ENCODE measurements at places on chromosomes 2 and 18. TPM values are rescaled to one million over a fixed set of nuclear protein-coding genes. Genes with fewer than 3 reads are reported as not detected.

The CDH20 gene
- total RNA-seq = 1.5 TPM

The SAP130 gene
- total RNA-seq = 16.4 TPM

The SP5 gene
- 2.8 TPM for total RNA-seq

The WDR43 gene
- total RNA-seq = 98.2 TPM

The SULT1C4 gene
- total RNA-seq = 1.3 TPM

The RUFY4 gene
- total RNA-seq = 5.0 TPM

The IL18RAP gene
- total RNA-seq = 4.8 TPM

The ZSWIM2 gene
- total RNA-seq = not detected

The TMEM178A gene
- 0.70 TPM for total RNA-seq

The SERPINB10 gene
- not detected for total RNA-seq

The KLHL41 gene
- total RNA-seq = not detected

The CTAGE1 gene
- total RNA-seq = not detected

The VIT gene
- 4.3 TPM for total RNA-seq

DNA sequence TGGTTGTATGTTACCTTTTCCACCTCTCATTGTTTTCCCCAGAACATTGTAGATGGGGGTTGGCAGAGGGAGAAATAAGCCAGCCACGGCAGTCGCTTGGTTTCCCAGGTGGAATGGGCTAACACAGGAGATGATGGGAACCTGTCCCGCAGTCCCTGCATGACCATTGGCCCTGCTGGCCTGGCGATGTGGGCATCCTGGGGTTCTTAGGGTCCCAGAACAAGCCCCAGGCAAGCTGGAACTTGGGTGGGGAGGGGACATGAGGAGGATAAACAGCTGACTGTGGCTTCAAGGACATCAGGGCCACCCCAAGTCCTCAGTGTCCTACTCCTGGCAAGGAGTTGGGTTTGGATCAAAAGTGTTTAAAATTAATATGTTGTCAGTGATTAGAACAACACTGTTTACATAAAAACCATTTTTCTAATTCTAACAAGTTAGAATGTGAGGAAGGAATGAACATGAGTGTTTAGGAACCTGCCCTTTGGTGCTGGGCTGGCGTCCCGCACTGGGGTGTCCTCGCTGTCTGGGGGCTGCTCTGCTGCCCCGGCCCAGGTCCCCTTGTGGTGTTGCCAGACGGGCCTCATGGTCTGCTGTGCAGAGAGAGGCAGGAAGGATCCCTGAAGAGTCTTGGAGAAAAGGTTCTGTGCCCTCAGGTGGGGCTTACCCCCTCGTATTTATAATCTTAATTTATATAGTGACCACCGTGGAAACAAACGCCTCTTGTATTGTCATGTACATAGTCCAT lies 95.1 kb downstream of the USP40 start:
- DNase-seq = peak; percentile 36

DNA sequence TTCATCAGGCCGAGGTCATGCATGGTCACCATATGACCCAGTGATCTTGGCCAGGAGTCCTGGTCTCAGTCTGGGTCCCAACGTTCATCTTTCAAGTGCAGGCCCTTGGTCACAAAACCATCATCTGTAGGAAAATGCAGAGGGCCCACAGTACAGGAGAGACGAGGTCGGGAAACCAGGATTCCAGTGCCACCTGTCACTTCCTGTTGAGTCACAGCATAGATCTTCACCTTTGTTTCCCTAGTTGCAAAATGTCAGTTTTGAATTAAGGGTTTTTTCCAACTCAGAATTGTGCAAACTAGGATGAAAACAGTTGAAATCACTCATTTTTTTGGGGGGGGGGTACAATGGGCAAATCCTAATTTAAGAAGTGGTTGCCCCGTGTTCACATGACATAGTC lies 162.2 kb downstream of the INSIG2 start:
- no peak for DNase-seq

GRCh38 chr2:45932278-45932975 lies 281.0 kb downstream of the PRKCE start:
- DNase-seq = no peak

GRCh38 chr2:176174382-176174823 lies 14.1 kb upstream of the HOXD1 start:
- no peak for DNase-seq

- DNase-seq = no peak
These were observed 77.3 kb upstream of the CTLA4 start for GRCh38 chr2:203790134-203790852.

DNA sequence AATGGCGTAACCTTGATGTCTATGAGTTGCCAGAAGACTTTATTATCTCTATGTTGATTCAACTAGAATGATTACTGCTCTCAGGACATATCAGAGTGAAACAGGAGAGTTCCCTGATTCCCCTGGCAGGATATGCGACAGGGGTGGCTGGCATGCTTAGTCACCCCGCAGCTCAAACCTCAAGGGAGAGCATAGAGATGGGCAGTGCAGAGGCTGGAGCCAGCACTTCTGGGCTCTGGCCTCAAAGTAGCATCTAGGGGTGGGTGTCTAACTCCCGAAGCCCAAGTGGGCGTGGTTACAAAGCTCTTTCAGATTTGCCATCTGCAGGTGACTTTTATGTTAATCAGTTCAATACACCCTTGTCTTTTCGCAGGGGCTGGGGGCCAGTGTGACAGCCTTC lies 391.6 kb downstream of the ADCYAP1 start:
- DNase-seq = no peak

DNA sequence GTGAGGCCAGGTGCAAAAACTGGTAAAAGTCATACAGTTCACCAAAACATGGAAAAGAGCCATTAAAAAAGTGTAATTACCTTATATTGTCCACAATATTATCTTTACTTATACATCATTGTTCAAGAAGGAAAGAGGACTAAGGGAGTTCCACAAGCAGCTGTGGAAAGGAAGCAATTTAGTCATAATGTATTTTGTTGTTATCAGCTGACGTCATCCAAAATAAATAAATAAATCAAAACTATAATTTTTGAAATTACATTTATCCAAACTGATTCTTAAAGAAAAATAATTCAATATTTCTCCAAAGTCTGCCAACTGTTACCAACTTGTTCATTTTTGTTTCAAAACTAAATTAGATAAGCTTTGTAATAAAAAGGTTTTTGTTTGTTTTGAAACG lies 256.1 kb upstream of the CNTNAP5 start:
- no peak for DNase-seq

GRCh38 chr2:138252587-138252986 lies 249.0 kb upstream of the SPOPL start:
- no peak for DNase-seq

DNA sequence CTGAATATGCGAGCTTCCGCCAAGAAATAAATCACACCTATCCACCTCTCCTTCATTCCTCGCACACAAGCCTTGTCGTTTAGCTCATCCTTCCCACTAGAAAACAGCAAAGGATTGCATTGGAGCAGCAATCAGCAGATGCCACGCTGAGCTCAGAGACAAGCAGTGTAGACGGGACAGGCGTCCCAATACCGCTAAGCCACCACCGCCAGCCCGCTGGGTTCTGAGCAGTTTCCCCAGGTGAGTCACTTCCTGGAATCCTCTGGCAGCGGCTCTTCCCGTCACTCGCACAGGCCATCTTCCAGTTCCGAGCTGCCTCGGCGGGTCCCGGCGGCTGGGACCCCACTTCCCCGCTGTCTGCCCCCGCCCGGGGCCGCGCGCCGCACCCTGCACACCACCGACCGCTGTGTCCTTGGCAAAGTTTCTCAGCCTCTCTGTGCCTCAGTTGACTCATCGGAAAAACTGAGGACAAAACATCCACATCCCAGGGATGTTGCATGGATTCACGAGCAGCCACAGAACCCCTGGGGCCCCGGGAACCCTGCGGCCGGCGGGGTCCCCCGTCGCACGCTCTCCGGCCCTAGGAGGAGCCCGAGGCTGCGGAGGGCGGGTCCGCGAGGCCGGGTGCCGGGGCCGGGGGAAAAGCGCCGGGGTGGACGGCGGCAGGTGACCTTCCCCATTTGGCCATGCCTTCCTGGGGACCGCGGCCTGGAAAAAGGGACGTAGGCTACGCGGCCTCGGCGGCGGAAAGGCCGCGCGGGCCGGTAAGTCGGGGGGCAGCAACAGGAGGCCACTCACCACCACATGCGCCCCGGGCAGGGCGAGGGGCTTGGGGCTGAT lies 573 bp downstream of the KDSR start:
- DNase-seq = peak; percentile 74

DNA sequence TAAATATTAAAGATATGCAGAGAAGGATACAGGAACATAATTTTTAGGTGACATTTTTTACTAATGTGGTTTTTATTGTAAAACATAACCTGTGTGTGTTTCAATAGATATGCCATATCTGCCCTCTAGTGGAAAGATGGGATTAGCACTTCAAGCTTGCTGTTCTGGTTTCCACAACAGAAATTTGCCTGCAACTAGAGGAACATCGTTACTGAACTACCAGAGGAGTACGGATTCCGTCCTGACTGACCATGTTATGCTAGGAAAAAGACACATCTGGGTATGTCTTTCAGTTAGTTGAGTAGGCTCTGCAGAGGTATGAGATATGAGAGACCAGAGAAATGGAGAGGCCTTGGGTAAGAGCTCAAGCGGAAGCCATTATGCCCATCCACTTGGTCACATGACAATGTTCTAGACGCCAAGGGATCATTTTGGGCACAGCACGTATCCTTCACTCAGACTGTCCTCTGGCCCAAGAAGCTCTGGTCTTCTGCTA lies 104.9 kb downstream of the MBD2 start:
- no peak for DNase-seq

- no peak for DNase-seq
These were observed 488.7 kb upstream of the ID2 start for GRCh38 chr2:8193146-8193545.

GRCh38 chr2:64975232-64975821 lies 13.9 kb upstream of the SLC1A4 start:
- no peak for DNase-seq

DNA sequence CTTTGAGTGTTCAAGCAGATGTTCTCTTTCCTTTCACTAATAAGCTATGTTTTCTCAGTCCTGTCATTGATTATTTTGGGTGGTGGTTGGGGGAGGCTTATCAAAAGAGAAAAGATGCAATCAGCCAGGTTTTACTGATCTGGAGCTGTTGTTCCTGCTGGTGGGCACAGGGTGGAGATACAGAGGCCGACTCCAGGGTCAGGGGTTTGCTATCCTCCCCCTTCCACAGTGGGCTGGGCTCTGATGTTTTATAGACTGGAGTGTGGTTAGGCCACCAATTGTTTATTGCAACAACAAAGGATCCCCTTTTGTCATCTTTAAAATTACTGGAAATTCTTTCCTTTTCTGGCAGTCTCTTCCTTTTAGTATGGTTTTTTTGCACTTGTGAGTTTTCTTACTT lies 120.5 kb downstream of the TANC1 start:
- no peak for DNase-seq

- no peak for DNase-seq
These were observed 1.4 kb downstream of the BOD1L2 start for GRCh38 chr18:57148263-57148662.

DNA sequence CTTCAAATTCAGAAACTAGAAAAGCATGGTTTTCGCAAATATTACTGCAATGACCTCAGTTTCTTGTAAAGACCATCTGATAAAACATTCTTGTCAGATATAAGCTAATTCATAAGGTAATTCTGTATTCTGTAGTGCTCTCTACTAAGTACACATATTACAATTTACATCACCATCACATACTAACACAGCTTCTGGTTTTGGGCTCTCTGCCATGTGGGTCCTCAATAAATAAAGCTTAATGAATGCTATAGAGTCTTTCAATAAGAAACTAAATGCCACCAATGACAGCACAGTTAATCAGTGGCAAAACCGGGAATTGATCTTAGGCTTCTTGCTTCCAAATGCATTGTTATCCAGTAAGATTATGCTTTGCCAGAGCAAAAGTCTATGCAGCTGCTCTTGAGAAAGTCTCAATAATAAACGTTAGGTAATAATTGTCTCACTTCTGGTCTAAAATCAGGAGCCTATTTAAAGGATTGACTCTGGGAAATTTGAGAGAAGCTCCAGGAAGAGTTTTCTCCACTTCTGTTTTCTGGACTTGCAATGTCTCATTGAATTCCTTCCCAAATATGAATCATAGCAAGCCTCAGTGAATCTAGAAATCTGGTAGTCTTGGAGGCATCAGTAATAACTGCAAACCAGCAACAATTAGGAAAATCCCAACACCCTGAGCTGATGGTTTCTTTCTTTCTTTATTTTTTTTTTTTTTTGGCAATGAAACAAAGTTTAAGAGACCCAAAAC lies 67.9 kb upstream of the RAPGEF4 start:
- DNase-seq = no peak

DNA sequence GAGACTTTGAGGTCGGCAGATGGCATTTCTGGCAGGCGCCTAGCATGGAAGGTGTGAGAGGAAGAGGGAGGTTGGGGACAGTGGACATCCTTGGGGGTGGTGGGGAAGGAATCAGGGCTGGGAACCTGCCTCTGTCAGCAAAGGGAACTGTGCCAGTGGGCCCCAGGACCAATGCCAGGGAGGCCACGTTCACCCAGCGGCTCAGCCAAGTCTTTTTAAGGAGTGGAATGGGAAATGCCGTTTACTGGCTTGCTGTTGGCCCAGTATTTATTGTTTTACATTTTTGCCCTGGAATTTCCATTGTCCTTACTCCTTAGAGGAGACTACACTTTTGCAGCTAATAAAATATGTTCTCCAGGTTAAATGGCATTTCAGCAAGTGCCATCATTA lies 135.2 kb downstream of the MCFD2 start:
- no peak for DNase-seq

GRCh38 chr2:188848887-188849435 lies 125.2 kb upstream of the COL3A1 start:
- DNase-seq = no peak

DNA sequence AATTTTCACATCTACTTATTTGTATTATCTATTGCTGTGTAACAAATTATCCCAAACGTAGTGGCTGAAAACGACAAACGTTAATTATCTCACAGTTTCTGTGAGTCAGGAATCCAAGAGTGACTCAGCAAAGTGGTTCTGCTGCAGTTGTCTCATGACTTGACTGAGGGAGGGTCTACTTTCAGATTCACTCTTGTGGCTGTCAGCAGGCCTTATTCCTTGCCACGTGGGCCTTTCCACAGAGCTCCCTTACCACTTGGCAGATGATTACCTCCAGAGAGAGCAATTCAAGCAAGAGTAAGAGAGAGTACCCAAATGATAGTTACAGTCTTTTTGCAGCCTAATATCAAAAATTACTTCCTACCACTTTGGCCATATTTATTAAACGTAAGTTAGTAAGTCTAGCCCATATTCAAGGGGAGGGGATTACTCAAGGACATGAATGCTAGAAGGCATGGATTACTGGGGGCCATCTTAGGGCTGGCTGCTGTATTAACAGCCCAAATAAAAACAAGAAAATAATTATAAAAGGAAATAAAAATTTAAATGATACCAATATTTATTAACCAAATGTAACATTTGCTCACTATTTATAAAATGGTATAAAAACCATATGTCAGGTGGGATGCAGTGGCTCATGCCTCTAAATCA lies 48.7 kb upstream of the NBEAL1 start:
- no peak for DNase-seq

- no peak for DNase-seq
These were observed 46.4 kb downstream of the CCDC85A start for GRCh38 chr2:56230156-56230555.

DNA sequence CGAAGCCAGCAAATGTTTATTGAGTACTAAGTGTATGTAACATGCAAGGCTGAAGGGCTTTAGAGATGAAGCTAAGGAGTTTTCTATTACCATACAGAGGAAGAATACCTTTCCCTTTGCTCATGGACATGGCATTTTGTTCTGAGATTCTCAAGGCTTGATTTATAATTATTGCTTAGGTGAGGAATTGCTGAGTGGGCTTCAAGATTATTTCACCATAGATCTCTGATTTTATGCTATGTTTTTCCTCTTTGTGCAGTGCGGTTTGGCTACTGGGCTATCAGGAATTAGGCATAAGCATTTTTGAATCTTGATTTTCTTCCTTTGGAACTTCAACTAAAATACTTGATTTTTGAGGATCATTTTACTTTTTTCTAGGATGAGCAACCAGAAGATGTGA lies 42.5 kb downstream of the VRK2 start:
- no peak for DNase-seq
